ENCODE measurements at places on chromosomes 16 and 17.

GRCh38 chr17:5282642-5283217 lies 646 bp downstream of the RABEP1 start:
- DNase-seq: peak; percentile 22

GRCh38 chr16:29909391-29909790 lies 9.1 kb downstream of the ASPHD1 start:
- no peak for DNase-seq

DNA sequence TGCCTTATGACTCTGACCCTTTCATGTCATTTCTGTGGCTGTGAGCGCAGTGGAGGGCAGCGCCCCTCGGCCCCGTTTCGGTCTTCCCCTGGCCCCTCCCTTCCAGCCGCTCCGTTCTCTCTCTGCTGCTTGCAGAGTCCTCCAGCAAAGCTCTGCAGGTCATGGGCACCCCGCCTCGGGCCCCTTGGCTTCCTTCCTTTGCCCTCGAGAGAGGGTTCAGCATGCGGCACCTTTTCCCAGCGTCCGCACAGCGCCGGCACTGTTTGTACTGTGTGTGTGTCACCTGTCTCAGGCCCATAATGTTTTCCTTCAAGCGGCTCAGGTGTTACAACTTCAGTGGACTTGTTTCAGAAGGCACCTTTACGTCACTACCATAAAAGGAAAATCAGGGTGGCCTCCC lies 98.5 kb downstream of the RAP1GAP2 start:
- DNase-seq: no peak

- DNase-seq: no peak
These were observed 525 bp downstream of the CD2BP2 start for GRCh38 chr16:30354423-30355143.

DNA sequence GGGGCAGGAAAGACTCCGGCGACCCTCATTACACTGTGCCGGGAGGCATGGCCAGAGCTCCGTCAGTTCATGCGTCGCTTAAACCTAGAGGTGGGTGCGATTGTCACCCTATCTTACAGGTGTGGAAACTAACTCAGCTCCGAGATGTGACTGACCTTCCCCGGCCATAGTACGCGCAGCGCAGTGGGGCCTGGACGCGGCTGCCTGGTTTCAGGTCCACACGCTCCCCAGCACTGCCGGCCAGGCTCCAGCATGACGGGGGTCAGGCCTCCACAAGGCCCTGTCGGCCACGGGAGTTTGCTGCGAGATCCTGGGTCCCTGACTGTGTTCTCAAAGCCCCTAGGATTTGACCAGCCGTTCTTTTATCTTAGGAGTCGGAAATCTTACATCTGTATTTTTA lies 34.4 kb downstream of the JPH3 start:
- no peak for DNase-seq

DNA sequence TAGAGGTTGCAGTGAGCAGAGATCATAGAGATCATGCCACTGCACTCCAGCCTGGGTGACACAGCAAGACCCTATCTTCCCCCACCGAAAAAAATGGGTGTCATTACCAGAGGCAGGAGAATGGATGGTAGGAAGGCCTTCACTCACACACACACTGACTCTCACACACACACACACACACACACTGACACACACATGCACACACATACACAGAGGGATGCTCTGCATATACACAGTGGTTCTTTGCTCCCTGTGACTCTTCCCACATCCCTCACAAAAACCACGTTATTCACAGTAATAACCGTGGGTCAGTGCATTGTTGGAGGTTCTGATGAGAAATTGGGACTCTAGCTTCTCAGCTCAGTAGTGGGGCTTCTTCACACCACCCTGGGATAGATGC lies 300.2 kb upstream of the N4BP1 start:
- DNase-seq: no peak

- DNase-seq: no peak
These were observed 5.4 kb downstream of the CD2BP2 start for GRCh38 chr16:30349675-30350074.

DNA sequence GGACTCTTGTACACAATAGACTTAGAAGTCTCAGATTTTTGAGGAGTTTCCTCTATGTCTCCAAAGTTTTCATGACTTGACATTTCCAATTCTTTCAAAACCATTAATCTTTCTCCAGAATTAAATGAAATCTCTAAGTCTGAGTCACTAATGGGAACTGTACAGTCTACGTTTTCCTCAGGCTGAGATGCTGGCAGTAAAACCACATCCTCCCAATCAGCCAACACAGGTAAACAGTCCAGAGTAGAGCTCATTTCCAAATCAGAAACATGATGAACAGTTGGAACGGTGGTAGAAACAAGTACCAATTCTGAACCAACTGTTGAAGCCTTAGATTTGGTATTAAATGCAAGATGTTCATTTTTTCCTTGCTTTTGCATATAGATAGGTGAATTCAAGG lies 7.9 kb downstream of the ERI2 start:
- no peak for DNase-seq

DNA sequence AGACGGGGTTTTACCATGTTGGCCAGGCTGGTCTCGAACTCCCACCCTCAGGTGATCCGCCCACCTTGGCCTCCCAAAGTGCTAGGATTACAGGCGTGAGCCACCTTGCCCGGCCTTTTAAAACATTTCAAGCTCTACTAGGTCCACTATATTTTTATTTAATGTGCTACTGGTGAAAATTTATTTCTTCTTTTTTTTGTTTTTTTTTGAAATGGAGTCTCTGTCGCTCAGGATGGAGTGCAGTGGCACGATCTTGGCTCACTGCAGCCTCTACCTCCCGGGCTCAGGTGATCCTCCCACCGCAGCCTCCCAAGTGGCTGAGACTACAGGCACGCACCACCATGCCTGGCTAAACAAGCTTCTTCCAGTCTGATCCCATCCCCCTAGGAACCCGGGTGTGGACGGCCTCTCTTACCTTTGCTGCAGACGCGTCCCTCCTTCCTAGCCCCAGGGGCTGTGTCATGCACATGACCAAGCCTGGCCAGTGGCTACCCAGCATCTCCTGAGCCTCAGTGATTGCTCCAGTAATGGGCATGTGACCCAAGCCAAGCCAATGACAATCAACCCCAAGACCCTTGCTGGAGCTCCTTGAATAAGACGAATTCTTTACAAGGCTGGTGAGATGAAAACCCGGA lies 40.1 kb upstream of the LITAF start:
- no peak for DNase-seq

GRCh38 chr17:59160157-59161025 lies 4.8 kb downstream of the PRR11 start:
- peak; percentile 31 for DNase-seq

Measured in GM06990 (cell line).